LNCaP clone FGC (cell line): ENCODE measurements at places on chromosomes 11 and 22.
A peak's percentile ranks its signal among the peaks of the same experiment; 100 is the strongest.

DNA sequence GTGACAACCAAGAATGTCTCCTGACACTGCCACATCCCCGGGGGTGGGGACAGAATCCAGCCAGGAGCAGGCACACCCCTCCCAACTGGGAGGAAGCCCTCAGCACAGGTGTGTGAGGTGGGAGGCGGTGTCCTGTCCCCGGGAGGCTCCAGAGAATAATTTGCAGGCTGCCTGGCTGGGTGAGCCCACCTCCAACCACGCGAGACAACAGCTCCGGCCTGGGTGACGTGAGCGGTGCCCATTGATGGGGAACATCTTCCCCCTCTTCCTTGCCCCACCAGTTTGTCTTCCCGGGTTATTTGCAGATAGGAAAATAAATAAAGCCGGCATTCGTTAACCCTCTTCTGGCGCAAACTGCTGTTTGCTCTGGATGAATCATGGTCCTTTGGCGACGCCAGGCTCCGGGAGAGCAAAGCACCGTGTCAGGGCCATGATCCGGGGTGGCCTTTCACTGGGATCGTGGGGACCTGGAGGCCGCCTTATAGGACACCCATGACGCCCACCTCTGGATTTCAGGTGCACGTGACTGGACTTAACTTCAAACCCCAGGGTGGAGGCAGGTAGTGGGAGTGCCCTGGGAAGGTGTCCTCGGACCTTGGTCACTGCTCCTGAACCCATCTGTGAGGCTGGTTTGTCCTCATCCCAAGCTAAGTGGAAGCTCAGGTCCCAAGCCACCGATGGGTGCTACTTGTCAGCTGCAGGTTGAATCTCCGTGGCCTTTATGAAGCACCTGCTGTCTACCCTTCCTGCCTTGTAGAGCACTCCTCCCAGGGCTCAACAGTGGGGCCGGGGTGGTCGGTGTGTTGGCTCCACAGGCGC, 13.9 kb downstream of the CCND1 start:
- DNase-seq = peak; percentile 93

DNA sequence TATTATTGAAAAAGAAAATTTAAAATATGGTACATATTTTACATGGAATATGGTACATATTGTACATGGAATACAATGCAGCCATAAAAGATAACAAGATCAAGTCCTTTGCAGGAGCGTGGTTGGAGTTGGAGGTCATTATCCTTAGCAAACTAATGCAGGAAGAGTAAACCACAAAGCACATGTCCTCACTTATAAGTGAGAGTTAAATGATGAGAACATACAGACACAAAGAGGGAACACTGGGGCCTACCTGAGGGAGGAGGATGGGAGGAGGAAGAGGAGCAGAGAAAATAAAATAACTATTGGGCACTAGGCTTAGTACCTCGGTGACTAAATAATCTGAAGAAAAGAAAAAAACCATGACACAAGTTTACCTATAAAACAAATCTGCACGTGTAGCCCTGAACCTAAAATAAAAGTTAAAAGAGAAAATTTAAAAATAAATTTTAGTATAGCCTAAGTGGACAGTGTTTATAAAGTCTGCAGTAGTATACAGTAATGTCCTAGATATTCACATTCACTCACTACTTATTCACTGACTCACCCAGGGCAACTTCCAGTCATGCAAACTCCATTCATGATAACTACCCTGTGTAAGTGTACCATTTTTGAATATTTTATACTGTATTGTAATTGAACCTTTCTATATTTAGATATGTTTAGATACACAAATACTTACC, 204.4 kb downstream of the FAM76B start:
- DNase-seq = no peak

DNA sequence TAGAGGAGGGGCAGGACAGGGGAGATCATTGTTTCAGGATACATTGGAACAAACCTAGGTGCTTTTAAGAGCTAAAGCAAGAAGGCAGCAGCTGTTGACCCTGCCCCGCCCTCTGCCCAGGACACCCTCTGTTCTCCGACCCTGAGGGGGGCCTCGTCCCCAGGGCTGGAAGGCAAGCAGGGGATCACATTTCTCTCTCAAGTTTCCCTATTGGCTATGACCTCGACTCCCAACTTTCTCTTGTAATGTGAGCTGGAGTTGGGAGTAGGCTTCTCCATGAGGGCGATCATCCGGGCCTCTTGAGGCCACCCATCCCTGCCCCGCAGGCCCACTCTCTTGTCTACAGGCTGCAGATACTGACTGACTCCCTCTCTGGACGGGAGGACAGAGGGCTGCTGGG, 37.7 kb downstream of the DSCAML1 start:
- DNase-seq = no peak

- no peak for DNase-seq
Measured at GRCh38 chr11:116461789-116462188, 311.0 kb downstream of the BUD13 start.

DNA sequence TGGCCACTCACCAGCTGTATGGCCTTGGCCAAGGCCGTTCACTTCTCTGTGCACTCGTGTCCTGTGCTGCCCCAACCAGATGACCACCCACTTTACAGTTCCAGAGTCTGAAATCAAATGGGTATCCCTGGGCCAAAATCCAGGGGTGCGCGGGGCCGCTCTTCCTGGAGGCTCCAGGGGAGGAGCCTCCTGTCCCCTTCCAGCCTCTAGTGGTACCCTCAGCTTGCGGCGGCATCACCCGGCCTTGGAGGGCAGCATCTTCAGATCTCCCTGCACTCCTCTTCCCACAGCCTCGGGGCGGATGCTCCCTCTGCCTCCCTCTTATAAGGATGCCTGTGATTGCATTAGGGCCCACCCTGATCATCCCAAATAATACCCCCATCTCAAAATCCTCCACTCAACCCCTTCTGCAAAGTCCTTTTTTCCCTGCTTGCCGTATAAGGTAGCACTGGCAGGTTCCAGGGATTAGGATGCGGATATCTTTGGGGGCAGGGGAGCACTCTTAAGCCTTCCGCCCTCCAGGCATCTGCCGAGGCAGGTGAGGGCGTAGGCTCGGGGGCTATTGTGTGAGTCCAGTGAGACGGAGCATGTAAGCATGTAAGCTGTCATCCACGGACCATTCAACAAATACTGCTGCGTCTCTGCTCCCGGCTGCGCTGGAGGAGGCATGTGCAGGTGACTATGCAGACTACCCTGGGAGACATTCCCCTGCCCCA, 24.4 kb upstream of the SHISAL1 start:
- no peak for DNase-seq

- no peak for DNase-seq
Measured at GRCh38 chr11:115256397-115257197, 247.6 kb downstream of the CADM1 start.
